ENCODE measurements at places on chromosomes 3 and 15. TPM values are rescaled to one million over a fixed set of nuclear protein-coding genes. Genes with fewer than 3 reads are reported as not detected.

CAV3 gene
- not detected for total RNA-seq

EOMES gene
- total RNA-seq = 0.27 TPM

GABRR3 gene
- not detected for total RNA-seq

MCF2L2 gene
- 3.7 TPM for total RNA-seq

- no peak for DNase-seq
- no peaks in the 10 kb centered on the region for H3K4me1 ChIP-seq
- no peak overlapping the region for H3K27ac ChIP-seq
- no peaks in the 10 kb centered on the region for H3K27me3 ChIP-seq
- no peak overlapping the region for H3K4me3 ChIP-seq
- H3K36me3 ChIP-seq = no peaks in the 10 kb centered on the region
These were observed 87.4 kb upstream of the MEX3B start for GRCh38 chr15:82133251-82133650.

DNA sequence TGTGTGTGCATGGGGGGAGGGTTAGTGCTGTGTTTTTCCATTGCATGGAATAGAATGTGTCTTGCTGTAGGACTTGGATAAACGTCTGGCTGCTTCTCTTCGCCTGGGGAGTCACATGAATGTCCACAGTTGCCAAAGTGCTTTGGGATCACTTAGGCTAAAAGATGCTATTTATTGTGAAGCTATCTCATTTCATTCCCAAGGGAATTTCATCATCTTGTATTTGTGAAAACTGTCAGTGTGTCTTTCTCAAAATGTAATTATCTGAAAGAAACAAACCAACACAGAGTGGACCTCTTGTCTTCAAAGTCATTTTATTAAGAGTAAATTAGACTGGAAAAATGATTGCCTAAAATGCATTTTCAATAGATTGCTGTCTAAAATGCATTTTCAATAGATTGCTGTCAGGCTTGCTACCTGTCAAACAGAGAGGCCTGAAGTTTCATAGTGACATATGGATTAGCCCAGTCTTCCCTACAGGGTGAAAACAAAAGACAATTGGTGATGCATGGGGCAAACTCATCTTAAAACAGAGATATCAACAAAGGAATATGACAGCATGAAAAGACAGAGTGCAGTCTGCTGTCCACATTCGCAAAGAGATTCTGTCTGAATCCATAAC is 117.1 kb upstream of the GOLIM4 start:
- no peak overlapping the region for H3K4me3 ChIP-seq
- DNase-seq = no peak
- no peaks in the 10 kb centered on the region for H3K27me3 ChIP-seq
- no peak overlapping the region for H3K27ac ChIP-seq
- H3K4me1 ChIP-seq = peaks cover 6% of the 10 kb centered on the region
- H3K36me3 ChIP-seq = no peaks in the 10 kb centered on the region

GRCh38 chr3:69058180-69058946 is 6.2 kb upstream of the TMF1 start:
- H3K27me3 ChIP-seq = no peaks in the 10 kb centered on the region
- H3K4me3 ChIP-seq = no peak overlapping the region
- H3K27ac ChIP-seq = peak overlapping the region; percentile 46
- no peaks in the 10 kb centered on the region for H3K4me1 ChIP-seq

DNA sequence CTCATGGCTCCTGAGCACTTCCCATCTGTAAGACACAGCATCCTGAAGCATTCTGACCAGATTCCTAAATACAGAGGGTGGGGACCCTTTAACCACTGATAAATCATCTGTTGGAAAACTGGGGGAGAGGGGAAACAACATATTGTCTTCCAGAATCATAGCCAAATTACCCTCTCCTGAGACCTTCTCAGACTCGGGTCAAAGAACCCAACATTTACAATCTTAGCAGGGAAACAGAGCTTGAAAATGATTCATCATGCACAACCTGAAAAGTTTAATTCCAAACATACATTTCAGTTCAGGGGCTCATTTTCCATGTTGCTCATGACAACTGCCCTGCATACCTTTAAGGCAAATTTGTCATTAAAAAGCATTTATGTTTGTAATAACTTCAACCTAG is 48.5 kb upstream of the TSPAN3 start:
- no peaks in the 10 kb centered on the region for H3K36me3 ChIP-seq
- no peaks in the 10 kb centered on the region for H3K27me3 ChIP-seq
- DNase-seq = no peak
- no peak overlapping the region for H3K27ac ChIP-seq
- peaks cover 18% of the 10 kb centered on the region for H3K4me1 ChIP-seq

- H3K27me3 ChIP-seq = no peaks in the 10 kb centered on the region
- peak overlapping the region; percentile 58 for H3K27ac ChIP-seq
- no peak overlapping the region for H3K4me3 ChIP-seq
- peak; percentile 39 for DNase-seq
- H3K4me1 ChIP-seq = peaks cover 1% of the 10 kb centered on the region
These were observed 24.5 kb downstream of the MB21D2 start for GRCh38 chr3:192892981-192893700.

DNA sequence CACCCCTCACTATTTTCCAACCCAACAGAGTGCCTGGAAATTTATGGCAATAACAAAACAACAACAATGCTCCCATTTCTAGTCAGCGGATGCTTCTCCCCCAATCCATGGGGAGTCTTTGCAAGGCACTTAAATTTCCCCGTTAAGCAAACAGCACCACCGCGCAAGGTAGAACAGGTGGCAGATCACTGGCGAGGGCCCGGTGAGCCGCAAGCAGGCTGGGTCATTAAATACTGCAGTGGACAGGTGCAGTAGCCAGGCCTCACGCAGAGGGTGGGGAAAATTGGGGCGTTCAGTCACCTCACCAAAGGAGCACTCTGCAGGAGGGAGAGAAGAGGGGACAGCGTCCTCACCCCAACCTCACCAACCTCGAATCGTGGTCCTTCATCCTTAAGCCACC is 147.5 kb downstream of the NTRK3 start:
- H3K4me3 ChIP-seq = no peak overlapping the region
- H3K27ac ChIP-seq = no peak overlapping the region
- H3K27me3 ChIP-seq = no peaks in the 10 kb centered on the region
- no peaks in the 10 kb centered on the region for H3K4me1 ChIP-seq
- no peak for DNase-seq

DNA sequence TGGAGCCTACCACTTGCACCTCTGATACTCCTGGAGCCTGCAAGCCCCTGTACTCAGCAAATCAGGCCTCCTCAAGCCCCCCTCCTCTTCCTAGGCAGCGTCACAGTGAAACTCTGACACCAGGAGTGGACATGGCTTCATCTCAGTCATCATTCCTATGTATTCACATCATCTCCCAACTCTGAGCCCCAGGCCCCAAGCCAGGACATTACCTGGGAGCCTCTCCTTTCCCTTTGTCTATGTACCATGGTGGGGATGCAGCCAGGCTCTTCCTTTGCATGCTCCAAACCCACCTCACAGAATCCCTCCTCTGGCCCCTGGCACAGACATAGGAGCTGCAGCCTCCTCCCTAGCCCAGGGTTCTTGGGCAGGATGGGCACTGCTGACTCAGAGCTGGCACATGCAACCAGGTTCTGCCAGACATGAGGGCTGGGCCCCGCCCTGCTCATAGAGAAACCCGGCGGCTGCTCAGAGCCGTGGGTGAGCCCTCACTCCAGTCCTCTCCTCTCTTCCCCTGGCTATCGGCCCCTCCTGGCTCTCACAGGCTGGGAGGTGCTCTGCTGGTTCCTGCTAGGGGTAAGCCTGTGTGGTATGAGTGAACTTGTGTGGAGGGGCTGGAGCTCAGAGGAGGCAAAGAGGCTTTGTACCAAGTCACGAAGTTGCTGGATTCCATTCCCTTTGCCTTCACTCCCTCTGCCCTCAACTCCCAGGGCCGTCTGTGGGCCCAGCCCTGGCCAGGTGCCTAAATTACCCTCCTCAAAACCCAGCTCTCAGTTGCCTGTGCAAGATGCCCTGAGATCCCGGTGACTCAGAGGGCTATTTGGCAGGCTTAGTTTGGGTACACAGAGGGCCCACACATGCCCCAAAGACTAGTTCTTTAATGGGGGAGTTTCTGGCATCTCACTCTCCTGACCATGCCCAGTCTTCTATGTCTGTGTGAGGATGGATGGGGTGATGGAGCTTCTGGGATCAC is 1.9 kb upstream of the PLCD1 start:
- H3K27me3 ChIP-seq = peaks cover 8% of the 10 kb centered on the region
- DNase-seq = peak; percentile 81
- H3K4me1 ChIP-seq = peaks cover 30% of the 10 kb centered on the region

GRCh38 chr3:36876181-36876936 is 68.5 kb downstream of the TRANK1 start:
- no peaks in the 10 kb centered on the region for H3K27me3 ChIP-seq
- peak overlapping the region; percentile 4 for H3K27ac ChIP-seq
- peaks cover 5% of the 10 kb centered on the region for H3K4me1 ChIP-seq
- DNase-seq = no peak
- no peak overlapping the region for H3K4me3 ChIP-seq

All from transverse colon (tissue), 4 donors.